ENCODE measurements at places on chromosomes 6 and 20. TPM values are rescaled to one million over a fixed set of nuclear protein-coding genes. Genes with fewer than 3 reads are reported as not detected.

DNA sequence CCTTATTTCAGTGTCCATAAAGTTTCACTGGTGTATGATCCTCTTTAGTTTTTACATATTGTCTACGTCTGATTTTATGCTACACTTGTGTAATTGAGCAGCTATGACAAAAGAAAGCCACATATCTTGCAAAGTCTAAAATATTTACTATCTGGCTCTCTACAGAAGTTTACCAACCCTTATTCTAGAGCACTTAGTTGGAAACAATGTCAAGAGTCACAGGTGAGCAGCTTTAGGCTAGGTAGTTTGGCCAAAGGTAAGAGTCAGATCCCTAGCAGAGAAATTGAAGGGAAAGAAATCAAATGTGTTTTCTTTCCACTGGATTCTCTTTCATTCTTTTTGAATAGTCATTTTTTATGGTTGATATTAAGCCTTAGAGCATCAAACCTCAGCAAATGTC lies 34.7 kb upstream of the STXBP5 start:
- no peak for DNase-seq

GRCh38 chr20:37940858-37941257 lies 37.9 kb downstream of the VSTM2L start:
- no peak for DNase-seq

- DNase-seq, result no peak
These were observed 2.9 kb upstream of the TUBB2B start for GRCh38 chr6:3230256-3230882.

The NMBR gene
- total RNA-seq, result 0.32 TPM

The C20orf144 gene
- not detected for total RNA-seq

Measured in urinary bladder (tissue), 4 donors.